Progenitor cell of endocrine pancreas (in vitro differentiated cells): ENCODE measurements at places on chromosomes 12 and 14.

DNA sequence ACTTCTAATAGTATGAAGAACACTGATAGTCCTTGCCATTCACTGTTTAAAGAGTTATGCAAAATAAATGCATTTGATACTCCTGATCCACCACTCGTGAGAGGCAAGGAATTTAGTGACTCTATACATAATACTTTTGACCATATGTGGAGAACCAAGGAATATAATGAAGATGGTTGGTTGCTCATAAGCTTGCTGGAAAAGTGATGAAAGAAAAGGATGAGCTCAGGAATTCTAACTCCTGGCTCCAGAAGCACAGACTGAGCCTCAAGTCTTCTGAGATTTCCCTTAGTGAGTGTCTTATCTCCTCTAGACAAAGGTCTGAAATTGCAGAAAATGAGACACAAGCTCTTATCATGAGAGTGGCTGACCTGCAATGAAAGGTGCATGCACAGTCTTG, 57.1 kb upstream of the KRAS start:
- no peak for DNase-seq

DNA sequence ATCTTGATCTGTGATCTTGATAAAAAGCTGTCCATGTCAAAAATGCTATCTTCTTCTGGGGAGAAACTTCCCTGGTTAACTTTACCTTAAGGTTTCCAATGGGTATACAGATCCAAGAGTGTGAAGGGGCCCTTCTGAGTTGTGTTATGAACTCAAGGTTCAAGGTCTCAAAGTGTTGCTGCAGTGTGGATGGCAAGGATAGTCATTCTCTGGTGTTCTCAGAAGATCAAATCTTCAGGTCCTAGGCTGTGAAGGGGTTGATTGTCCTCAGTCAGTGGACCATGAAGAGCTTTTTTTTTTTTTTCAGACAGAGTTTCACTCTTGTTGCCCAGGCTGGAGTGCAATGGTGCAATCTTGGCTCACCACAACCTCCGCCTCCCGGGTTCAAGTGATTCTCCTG, 114.4 kb downstream of the SPTSSA start:
- DNase-seq: no peak

DNA sequence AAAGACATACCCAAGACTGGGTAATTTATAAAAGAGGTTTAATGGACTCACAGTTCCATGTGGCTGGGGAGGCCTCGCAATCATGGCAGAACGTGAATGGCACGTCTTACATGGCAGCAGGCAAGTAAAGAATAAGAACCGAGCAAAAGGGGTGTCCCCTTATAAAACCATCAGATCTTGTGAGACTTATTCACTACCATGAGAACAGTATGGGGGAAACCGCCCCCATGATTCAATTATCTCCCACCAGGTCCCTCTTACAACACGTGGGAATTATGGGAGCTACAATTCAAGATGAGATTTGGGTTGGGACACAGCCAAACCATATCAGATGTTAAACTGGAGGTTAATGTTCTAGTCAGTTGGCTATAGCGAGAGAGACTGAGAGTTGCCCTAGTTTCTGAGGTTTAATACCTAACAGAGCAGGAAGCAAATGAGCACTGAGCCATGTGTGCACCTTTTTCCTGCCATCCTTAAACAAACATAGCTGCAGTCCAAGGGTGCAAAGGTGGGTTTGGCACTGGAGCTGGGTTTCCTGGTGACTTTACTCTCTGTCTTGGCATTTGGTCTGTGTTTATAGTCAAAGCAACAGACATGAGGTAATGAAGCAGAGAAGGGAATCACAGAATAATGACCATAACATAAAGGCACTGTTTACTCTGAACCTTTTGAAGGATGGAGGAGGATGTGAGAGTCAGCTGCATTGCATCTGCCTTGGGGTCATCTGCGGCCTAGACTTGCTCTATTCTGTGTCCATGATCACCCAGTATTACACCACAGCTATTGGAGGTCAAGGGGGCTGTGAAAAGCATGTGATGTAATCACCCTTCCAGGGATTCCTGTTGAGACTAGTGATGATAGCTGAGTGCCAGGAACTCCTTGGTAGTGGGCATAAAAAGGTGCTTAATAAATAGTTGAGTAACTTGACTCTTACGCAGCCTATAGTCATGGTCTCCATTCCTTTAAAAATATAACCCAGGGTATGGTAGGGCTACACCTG, 83.6 kb upstream of the USP44 start:
- DNase-seq: no peak

- DNase-seq: no peak
These were observed 1318.4 kb downstream of the TMEM121 start for GRCh38 chr14:106844608-106845285.

DNA sequence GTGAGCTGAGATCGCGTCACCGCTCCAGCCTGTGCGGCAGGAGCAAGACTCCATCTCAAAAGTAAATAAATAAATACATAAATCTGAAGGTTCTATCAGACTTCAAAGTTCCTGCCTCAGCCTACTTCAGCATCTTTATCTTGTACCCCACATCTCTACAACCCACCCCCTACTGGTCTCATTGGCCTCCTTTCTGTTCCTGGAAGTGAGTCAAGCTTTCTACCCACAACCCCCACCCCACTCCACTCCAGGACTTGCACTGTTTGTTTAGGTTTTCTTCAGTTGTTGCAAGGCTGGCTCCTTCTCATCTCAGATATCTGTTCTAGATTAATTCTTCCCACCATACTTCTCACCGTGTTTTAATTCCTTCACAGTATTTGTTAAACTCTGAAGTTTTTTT, 714 bp upstream of the PSMC6 start:
- no peak for DNase-seq

DNA sequence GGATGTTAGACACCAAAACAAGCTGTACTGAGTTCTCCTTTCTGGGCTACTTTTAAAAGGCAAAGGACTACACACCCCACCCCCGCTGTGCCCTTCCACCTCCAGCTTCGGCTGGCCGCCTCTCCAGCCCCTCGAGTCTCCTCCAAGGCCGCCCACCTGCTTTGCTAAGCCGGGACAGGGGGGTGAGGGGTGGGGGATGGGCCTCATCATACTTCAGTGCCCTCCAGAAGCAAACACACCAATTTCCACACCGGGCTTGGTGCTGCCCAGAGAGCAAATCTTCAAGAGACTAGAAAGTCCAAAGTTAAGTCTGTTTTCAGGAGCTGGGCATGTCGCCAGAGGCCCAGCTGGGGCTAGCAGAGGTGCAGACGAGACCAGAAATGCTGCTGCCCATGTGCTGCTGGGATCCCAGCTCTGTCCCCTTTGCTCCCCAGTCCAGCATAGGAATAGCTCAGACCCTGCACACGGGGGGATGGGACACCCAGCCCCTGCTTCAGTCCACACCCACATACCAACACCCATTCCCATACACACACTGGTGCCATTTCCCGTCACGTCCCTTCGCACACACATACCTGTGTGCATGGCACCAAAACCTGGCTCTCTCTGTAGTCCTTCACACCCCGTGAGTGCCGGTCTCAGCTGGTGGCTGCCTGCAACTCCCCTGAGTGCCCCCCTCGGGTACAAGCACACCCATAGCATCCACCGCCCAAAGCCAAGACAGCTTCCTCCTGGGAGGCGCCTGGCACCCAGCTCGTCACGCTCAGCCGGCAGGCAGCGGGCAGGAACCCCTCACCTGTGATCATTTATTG, 1.0 kb downstream of the SLC6A12 start:
- no peak for DNase-seq

GRCh38 chr14:72965249-72965648, 39.0 kb downstream of the DCAF4 start:
- no peak for DNase-seq

DNA sequence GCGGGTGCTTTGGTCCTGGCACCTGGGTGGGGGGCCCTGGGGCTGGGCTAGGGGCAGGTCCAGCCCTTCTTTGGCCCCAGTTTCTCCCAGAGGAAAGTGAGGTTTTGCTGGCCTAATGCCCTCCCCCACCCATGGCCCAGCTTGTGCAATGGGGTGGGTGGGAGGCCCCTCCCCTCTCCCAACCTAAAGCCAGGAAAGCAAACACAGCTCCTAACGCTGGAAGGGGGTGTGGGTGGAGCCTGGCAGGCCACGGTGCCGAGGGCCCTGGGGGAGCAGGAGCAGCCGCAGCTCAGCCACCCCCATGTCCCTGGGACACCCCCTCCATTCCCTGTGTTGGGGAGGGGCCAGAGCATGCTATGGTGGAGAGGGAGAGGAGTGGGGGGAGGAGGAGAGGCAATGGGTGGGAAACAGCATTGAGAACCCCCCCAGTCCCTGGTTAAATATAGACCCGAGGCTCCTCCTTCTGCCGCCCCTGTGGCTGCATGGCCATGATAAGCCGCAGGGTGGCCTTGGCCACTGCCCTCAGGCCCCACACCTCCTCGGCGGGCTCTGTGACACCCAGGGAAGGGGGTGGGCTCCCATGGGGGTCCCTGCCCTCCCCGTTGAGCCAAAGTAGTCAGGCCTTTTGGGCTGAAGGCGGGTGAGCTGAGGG, 4.7 kb downstream of the EXOC3L4 start:
- DNase-seq: peak; percentile 42

GRCh38 chr14:103507751-103508150, 14.9 kb downstream of the CKB start:
- no peak for DNase-seq

DNA sequence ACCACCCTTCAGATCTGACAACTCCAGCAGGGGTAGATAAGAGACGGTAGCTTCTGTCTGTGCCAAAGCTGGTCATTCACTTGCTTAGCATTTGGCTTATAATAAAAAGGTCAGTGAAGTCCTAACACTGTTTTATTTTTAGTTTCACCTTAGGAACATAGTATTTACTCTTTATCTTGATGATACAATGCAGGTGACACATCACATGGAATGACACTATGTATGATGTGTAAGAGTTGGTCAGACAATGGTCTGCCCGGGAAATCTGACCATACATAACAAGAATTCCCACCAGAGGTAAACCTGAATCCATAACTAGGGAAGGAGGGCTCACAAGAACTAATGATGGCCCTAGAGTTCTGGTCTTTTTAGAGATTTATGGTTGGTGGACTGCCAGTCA, 66.6 kb downstream of the IFNG start:
- no peak for DNase-seq

DNA sequence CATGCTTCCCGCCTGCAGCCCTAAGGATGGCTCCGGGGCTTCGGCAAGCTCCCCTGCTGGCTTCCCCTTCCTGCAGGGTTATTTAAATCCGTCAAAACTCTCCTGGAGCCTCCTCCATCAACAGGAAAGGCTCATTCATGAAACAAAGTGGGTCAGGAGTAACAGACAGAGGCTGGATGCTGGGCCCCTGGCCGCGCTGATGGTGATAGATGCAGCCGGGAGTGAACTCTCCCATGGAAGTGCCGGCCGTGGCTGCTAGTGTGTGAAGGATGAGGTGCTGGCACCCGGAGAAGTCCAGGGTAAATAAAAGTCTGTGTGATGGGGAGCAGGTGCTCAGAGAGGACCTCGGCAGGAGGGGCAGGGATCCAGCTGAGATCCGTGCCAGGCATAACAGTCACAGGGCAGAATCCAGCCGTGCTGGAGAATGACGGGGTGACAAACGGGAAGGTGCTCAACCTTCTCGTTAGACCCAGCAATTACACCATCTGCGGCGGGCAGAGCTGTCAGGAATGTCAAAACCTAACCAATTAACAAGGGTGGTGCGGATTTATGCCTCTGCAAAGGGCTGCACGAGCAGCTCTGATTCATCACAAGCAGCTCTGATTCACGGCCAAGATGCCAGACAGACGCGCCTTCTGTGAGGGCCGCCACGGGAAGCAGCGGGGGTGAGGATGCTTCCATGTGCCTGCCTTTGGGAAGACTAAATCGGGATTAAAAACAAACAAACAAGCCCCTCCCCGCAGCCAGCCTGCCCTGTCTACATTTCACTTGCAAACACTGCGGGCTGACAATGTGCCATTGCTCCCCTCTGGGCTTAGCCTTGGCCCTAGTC, 55.6 kb downstream of the SYNE3 start:
- no peak for DNase-seq

- no peak for DNase-seq
These were observed 69.2 kb downstream of the LGMN start for GRCh38 chr14:92679246-92679645.

DNA sequence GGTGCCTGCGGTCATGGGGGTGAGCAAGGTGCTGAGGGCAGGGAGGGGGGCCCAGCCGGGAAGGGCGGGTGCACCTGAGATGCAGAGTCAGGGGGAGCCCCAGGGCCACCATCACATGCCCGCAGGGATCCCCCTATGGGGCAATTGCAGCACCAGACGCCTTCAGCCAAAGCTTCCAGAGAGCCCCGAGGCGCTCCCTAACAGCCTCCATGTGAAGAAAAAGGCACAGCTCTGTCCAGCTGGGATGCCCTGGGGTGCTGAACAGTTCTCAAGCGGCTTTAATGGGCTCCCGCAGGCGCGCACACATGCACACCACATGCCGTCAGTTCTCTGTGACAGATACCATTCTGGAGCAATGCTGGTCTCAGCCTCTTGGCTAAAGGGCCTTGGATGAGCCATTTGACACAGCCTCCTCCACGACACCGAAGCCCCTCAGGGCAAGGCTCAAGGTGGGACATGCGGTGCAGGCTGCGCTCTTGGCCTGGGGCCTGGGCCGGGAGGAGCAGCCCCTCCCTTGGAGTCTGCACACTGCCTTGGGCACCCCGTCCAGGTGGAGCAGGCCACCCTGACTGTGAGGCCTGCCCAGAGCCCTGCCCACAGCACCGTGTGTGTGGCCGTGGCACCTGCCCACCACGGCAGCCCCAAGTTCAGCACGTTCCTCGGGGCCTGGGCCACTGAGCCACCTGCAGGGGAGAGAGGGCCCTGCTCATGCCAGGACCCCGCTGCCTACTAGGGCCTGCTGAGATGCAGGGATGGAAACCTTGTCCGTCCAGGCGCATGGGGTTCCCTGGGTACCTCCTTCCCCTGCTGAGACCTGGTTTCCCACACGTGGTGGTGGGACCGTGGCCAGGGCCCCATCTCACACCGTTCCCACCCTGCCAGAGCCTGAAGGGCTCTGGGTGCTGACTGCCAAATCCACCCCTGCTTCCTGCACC, 7.7 kb downstream of the XRCC3 start:
- DNase-seq: no peak
